Amniotic stem cell (primary cell): ENCODE measurements at places on chromosomes 13 and 19.

DNA sequence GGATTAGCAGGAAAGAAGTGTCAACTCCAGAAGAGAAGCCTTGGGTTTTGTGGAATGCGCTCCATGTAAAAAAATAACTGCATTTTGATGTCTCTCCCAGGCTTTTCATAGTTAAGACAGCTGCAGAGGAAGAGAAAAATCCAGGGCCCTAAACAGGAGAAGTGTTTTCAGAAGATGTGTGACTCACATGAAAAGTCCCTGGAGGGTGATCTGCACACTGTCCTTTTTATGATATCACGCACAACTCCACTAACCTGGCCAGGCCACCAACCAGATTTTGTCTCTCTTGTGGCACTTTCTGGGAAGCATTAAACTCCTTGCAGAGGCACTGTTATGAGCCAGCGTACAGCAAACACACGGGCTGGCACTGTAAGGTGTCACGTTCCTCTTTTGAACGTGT lies 267.3 kb downstream of the FGF9 start:
- no peak for DNase-seq

DNA sequence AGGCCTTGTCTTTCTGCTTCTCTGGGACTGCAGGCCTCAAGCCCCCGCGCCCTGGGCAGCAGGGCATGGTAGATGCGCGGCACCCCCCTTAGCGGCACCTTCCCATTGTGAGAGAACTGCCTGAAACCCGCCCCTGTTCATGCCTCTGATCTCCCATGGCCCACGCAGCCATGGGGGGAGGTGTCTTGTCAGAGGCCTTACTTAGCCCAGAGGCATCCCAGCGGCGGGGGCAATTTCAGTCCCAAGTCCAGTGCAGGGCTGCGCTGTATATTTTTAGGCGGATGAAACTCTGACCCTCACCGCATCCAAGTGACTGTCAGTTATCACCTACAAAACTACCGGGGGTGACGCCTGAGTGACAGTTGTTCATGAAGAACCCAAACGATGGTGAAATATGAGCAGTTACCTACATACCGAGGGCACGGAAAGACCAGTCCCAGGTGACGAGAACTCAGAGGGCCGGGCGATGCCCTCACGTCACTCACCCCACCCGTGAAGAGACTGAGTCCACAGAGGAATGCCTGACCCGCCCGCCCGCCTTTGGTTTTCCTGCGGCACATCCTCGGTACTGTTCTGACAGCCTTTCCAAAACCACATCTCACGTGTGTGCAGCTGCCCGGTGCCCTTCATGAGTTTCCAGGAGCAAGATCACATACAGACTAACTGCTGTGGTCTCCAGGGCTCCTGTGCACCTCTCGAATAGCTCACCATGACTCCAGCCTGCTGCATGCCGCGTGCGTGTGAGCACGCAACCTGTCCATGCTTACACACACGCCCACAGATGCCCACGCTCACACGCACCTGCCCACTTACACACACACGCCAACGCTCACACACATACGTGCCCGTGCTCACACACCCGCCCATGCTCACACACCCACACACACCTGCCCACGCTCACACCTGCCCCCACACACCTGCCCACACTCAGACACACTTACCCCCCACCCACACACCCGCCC lies 14.4 kb downstream of the IL17D start:
- DNase-seq: no peak

DNA sequence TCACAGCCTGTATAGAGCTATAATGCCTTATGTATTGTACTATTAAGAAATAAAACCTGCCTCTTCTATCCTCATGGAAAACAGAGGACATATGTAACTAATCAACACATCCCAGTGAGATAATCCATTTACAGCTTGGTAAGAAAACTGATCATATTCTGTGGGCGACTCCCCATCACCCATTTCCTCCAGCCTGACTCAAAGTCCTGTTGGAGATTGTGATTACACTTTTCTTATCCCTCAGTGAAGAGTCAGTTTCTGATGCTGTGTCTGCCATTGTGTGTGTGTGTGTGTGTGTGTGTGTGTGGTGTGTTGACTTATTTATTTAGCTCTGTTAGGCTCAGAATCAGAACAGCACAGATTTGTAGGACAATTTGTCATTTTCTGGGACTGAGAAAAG lies 212.8 kb downstream of the FGF9 start:
- no peak for DNase-seq

GRCh38 chr19:50537769-50538230 lies 24.1 kb upstream of the ASPDH start:
- peak; percentile 67 for DNase-seq

- DNase-seq: no peak
Observed at GRCh38 chr19:6856749-6857372, 30.5 kb upstream of the ADGRE1 start.

DNA sequence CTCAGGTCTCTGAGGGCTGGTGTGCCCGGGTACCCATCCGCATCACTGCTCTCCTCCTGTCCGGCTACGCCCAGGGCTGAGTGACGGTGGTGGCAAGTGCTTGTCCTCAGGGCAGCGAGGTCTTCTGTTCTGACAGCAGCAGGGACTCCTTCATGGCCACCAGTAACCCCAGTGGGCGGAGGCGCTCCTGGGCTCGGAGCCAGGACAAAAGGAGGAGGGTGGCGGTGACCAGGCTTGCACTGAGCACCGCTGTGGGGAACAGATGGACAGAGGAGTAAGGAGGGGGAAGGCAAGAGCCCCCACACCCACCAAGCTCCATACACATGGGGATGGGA lies 5.8 kb downstream of the CD320 start:
- no peak for DNase-seq

GRCh38 chr13:73061473-73061872 lies 2.7 kb downstream of the KLF5 start:
- no peak for DNase-seq

GRCh38 chr19:15628236-15629002 lies 12.3 kb upstream of the CYP4F3 start:
- no peak for DNase-seq

DNA sequence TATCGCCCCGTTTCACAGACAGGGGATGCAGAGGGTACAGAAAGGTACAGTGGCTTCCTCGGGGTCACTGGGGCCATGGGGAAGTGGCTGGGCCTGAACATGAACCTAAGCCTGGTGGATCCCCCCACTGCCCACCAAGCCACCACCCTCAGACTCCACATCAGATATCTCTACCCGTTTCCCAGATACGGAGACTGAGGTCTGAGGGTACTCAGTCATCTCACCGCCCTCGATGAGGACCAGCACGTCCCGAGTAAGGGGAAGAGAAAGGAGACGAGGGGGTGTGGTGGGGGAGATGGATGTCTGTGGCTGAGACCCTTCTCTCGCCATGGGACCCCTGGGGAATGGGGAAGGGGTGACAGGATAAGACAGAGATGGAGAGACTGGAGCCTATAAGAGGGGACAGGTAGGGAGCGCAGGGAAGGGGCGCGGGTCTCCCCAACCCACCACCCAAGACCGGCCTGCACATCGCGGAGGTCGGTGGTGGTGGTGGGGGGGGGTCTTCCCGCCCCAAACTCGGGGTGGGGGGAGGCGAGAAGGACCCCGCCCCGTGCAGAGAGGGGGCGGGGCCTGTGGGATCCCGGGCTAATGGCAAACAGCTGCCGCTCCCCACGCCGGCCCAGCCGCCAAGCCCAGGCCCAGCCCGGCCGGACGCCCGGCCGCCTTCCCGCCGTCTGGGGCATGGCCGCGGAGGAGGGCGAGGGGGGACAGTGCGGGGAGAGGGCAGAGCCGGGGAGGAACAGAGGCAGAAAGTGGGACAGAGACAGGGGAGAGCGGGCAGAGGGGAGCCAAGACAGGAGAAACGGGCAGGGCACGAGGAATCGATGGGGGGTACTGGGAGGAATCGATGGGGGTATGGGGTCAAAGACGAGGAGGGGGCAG lies 698 bp downstream of the KANK2 start:
- no peak for DNase-seq

DNA sequence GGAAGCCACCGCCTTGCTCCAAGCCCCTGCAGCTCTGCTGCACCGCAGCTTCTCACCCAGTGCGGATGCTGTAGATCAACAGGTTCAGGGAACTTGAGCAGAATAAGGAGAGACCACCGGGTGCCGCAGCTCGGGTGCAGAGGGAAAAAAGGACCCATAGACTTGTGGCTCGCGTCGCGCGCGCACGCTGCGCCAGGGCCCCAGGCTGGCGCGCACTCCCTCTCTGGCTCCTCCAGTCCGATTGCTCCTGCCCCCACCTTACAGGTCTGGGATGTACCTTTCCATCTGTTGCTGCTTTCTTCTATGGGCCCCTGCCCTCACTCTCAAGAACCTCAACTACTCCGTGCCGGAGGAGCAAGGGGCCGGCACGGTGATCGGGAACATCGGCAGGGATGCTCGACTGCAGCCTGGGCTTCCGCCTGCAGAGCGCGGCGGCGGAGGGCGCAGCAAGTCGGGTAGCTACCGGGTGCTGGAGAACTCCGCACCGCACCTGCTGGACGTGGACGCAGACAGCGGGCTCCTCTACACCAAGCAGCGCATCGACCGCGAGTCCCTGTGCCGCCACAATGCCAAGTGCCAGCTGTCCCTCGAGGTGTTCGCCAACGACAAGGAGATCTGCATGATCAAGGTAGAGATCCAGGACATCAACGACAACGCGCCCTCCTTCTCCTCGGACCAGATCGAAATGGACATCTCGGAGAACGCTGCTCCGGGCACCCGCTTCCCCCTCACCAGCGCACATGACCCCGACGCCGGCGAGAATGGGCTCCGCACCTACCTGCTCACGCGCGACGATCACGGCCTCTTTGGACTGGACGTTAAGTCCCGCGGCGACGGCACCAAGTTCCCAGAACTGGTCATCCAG lies 964 bp downstream of the PCDH17 start:
- no peak for DNase-seq

GRCh38 chr13:40383885-40384284 lies 282.6 kb downstream of the FOXO1 start:
- no peak for DNase-seq
